Stimulated activated CD8-positive, alpha-beta memory T cell treated with anti-CD3 and anti-CD28 coated beads, Interleukin-4, amount 100 ng/mL, for 4 hours (primary cell): ENCODE measurements at places on chromosomes 5 and 9.

GRCh38 chr5:7000310-7000709 lies 287.1 kb downstream of the TENT4A start:
- DNase-seq, result no peak

DNA sequence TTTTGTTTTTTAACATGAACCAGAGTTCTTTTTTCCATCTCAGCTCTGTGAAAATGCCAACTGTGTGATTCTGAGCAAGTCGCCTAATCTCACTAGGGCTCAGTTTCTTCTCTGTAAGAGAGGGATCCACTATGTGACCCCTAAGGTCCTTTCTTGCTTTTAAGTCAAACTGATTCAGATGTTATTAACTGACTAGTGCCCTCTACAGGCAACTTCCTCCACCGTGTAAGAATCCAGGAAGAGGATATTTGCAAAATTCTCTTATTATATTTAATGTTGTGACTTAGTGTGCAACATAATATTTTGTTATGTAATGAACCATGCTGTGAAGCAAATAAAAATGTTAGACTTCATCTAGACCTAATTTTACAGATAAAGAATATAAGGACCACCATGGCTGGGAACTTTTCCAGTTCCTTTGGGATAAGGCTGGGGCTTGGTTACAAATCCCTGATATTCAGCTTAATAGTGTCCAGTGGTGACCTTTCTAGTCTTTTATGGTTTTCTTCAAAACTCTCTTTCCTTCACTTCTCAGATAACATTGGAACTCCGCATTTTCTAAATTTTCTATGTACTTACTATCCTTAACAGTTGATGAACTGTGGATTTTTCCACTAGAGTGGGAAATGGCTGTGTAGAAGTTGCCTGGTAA lies 244.7 kb downstream of the PIK3R1 start:
- no peak for DNase-seq

DNA sequence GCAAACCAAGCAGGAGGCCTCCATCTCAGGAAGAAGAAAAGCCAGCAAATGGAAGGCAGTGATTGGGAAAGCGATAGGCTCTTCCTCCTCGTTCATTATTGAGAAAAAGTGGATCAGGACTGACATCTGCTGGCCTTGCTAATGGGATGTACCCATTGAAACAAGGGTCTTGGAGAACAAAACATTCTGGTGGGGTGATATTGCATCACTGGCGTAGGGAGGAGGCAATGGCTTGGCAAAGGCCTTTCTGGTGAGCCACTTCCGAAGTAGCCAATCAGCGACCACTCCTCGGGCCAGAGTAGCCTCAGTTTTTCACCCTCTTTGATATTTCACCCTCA lies 86.7 kb upstream of the NFIB start:
- DNase-seq, result no peak

DNA sequence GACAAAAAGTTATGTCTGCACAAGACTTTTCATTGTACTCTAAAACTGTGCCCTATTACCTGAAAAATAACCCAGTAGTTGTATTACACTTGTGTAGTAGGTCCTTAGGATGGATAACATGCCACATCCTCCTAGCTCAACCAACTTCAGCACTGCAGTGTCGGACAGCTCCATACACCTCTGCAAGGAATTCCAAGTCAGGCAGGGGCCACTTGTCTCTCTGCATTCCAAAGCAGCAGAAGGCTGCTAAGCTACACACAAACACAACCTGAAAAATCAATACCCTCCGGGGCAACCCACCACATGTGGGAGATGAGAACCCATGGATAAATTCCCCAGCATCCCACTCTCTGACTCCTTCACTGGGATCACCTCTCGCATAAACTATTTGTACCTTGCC lies 50.2 kb downstream of the MED10 start:
- no peak for DNase-seq

DNA sequence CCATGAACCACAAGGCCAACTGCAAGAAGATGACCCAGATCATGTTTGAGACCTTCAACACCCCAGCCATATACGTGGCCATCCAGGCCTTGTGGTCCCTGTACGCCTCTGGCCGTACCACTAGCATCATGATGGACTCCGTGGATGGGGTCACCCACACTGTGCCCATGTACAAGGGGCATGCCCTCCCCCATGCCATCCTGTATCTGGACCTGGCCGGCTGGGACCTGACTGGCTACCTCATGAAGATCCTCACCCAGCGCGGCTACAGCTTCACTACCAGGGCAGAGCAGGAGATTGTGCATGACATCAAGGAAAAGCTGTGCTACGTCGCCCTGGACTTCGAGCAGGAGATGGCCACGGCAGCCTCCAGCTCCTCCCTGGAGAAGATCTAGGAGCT lies 153.7 kb downstream of the CAVIN4 start:
- no peak for DNase-seq

- DNase-seq, result no peak
These were observed 19.8 kb downstream of the LECT2 start for GRCh38 chr5:135934939-135935338.

DNA sequence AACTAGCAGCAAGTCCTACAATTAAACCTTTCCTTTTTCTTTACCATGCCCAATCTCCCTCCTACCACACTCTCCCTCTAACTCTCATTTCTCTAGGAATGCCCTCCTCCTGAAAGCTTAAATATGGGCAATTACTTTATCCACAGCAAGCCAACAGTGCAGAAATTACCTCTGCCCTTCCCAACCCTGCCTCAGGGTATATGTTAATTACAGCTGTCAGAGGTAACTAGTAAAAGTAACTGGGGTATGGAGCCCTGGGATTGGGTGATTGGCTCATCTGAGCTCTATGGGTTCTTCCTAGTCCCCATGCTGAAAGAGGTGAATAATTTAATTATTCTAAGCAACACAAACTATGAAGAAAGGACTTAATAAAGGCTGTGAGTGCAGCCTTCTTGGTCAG lies 478.9 kb upstream of the NMUR2 start:
- DNase-seq, result no peak

- no peak for DNase-seq
These were observed 15.5 kb upstream of the ERMP1 start for GRCh38 chr9:5848372-5848882.

GRCh38 chr5:116686438-116686837 lies 111.8 kb upstream of the SEMA6A start:
- DNase-seq, result no peak

- DNase-seq, result no peak
These were observed 3.3 kb upstream of the CDC20B start for GRCh38 chr5:55176176-55176818.

DNA sequence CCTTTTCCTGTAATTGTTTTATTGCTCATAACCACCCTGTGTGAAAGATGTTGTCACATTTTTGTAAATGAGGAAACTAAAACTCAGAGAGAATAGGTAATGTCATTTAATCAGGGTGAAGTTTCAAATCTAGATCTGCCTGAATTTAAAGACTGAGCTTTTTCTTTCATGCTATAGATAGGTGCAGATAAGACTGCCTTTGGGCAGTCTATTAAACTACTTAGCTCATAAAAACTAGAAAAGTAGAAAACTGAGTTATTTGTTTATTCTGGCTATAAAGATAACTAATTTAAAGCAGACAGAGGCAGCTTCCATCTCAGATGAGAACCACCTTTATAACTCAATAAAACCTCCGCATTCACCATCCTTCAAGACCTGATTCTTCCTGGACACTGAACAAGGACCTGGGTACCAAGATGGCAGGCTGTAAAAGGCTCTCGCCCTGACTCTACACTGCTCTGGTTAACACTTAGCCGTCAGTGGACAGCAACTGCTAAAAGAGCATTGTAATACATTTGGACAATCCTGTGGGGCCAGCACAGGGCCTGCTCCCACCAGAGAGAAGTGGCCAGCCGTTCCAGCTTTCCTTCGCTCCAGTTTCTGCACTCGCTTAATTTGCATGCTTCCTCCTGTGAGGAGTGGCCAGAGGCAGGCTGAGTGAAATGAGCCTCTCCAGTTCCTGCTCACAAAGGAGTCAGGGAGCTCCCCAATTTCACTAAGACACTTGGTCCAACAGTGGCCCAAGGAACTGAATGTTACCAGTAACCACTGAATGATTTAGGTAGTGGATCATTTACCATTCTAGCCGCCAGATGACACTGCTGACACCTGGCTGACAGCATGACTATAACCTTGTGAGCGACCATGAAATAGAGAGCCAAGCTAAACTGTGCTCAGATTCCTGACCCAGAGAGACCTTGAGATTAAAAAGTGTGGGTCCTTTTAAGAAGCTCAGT lies 566.4 kb downstream of the EFNA5 start:
- no peak for DNase-seq

DNA sequence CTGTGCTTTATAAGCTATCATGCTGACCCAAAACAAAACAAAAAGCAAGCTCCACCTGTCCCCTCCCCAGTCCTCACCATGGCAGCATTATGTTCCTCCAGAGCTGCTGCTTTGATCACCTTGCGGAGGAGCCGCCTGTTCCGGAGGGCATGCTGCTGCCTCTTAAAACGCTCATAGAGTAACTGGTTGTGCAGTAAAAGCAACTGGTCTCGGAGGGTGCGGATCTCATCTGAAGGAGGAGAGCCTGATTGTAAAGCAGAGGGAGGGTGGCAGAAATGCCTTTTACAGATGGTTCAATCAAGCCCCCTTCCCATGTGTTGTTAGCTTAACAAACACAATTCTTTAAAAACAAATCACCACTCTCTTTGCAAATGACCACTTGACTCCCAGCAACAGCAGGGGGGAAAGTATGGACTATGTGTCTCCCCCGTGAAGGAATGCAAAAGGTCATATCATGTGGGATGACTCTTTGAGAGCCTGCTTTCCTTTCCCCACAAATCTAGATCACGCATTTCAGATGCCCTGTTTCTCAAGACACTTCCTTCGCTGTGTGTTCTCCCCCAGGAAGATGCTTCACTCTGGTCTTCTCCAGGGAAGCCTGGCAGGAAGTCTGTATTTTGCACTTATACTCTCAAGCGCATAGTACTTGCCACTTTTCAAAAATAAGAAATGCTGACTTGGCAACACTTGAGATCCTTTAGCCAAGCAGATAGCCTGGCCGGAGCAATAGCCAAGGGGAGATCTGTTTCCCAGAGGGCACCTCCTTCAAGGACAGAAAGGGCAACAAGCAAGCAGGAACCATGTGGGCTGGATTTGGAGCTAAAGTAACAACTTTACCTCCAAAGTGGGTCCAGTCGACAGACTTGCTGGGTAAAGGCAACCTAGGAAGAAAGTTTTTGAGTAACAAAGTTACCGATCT lies 25.1 kb downstream of the SPACA9 start:
- DNase-seq, result no peak

DNA sequence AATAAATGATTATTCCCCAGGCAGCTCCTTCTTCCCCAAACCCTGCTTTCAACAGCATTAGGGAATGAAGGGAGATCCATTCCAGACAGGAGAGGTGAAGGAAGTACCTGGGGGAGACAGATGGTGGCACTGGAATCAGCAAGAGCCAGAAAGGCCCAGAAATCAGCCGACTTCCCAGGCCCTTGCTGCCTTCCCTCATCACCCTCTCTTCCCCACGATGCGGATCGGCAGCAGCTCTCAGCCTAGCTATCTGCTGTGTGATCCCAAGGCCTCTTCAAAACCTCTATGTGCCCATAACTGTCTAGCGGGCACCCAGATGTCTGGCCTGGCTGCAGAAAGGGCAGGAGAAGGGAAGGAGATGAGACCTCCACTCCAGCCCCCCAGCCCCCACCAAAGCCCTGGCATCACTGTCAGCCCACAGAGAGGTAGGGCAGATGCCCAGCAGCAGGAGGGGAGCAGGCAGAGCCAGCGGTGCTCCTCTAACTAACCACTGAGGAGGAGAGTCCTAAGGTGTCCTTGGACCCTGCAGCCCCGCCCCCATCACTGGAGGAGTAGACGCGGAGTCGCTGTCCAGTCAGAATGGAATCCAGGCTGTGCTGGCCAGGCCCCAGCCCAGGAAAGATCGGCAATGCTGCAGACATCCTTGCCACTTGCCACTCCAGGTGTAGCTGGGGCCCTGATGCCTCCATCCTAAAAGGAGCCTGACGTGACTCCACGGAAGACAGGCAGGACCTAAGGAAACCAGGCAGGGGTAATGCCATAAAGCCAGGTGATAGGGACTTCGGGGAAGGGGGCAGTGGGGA lies 12.7 kb downstream of the CNTFR start:
- no peak for DNase-seq

DNA sequence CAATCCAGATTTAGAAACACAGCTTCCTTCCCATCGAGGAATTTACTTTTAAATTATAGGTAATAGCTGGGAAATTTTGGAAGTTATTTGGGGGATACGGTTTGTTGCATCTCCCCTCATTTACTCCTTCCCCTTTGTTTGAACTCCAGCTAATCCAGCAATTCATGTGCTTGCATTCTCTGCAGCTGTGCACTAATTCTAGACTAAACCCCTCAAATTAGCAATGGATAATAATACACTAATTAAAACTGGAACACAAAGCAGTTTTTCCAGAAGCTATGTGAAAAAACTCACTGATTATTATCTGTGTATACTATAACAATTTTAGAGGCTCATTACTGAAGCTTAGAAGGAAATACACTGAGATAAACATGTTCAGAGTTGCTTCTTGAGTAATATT lies 751.2 kb upstream of the ZNF608 start:
- DNase-seq, result no peak

- no peak for DNase-seq
These were observed 71.3 kb downstream of the COL5A1 start for GRCh38 chr9:134712926-134713325.

- no peak for DNase-seq
These were observed 460.8 kb downstream of the DMAC1 start for GRCh38 chr9:7338586-7339281.

DNA sequence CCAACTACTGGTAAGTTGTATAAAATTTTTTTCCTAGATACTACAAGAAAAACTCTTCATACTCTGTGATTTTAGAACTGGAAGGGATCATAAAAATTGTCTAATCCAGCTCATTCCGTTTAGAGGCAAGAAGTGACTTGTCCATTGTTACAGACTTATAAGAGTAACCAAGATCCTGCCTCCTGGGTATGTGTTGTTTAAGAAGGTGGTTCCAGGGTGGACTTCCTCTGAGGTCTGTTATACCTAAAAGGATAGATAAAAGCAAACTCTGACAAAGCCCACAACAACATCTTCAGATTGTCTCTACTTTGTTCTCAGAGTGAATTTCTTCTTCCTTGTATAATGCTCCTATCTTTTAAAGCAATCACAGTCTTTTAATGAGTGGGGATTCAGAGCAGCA lies 24.2 kb downstream of the TGFBR1 start:
- no peak for DNase-seq

- DNase-seq, result no peak
These were observed 52.3 kb downstream of the AMBP start for GRCh38 chr9:114025760-114026159.

GRCh38 chr5:14112998-14113652 lies 30.0 kb upstream of the TRIO start:
- DNase-seq, result no peak

- no peak for DNase-seq
These were observed 71.5 kb upstream of the SAP30L start for GRCh38 chr5:154374264-154374663.

GRCh38 chr9:128892221-128892921 lies 10.4 kb downstream of the LRRC8A start:
- DNase-seq, result no peak

GRCh38 chr9:113266174-113266573 lies 9.2 kb downstream of the CDC26 start:
- no peak for DNase-seq

- DNase-seq, result no peak
These were observed 1763.7 kb downstream of the EFNA5 start for GRCh38 chr5:105907016-105907415.

- no peak for DNase-seq
These were observed 3.3 kb downstream of the ENHO start for GRCh38 chr9:34519321-34520020.

- no peak for DNase-seq
These were observed 37.0 kb upstream of the OR2K2 start for GRCh38 chr9:111366978-111367377.

- DNase-seq, result no peak
These were observed 22.3 kb downstream of the LPCAT1 start for GRCh38 chr5:1501372-1502045.

GRCh38 chr5:147327421-147327820 lies 92.6 kb downstream of the STK32A start:
- DNase-seq, result no peak
